ENCODE measurements at places on chromosomes 6 and 20.

DNA sequence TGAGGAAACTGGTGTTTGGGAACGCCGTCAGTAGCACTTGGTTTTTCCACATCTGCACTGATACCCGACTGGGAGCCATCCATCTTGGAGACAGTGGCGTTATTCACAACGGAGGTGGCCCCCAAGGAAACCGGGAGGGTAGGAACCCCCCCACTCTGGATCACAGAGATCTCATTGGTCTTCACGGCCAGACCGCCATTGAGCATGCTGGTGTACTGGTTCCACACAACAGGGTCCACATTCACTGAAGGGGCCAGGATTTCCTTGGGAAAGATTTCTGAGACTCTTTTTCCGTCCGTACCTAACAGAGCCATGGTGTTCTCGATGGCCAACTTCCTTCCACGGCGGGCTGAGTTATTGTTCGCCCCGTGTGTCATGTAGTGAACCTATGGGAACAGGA is 16.1 kb upstream of the ATP9A start:
- no peak for DNase-seq

DNA sequence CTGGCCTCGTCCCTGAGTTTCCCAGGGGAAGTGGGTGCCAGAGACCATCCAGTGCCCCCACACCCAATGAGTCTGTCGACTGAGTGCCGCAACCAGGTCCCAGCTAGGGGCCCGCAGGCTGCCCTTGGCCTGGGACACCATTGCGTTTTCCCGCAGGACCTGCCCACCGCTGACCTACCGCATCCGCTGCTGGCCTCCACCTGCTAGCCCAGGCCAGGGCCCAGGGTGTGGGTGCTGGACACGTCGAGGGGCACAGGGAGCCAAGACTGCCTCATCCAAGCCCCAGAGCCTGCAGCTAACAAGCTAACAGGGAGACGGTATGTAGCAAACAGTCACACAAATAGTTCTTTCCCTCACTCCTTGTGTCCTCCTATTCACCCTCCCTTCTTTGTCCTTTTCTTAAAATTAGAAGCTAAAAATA is 97.7 kb downstream of the TMEM242 start:
- DNase-seq = no peak

DNA sequence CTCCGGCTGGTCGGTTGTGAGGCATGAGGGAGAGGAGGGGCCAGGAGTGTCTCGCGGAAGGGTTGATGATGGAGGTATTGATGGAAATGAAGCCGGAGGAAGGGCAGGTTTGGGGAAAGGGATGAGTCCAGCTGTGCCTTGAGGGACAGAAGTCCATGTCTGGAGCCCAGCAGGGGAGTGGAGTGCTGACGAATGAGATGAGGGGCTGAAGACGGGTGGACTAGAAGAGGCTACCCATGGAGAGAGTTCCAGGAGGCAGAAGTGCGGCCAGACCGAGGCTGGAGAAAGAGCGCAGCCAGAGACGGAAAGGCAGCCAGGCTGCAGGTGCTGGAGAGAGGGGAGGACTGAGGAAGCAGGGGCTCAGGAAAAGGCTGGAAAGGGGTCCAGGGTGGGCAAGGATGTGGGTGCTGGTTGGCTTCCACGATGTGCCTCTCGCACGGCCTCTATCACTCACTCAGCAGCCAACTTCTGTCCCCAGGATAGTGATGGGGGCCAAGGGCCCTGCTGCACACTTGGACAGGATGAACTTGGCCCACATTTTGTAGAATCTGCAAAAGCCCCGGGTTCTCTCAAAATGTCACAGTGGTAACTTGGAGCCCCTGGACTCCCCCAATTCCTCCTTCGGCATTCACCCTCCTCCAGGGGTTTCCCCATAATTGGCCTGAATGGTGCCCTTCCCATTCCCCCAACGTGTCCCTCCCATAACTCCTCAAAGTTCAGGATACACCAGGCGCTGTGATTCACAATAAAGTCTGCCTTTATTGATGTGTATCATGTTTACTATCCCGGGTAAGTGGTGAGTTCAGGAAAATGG is 627 bp upstream of the EIF6 start:
- no peak for DNase-seq

DNA sequence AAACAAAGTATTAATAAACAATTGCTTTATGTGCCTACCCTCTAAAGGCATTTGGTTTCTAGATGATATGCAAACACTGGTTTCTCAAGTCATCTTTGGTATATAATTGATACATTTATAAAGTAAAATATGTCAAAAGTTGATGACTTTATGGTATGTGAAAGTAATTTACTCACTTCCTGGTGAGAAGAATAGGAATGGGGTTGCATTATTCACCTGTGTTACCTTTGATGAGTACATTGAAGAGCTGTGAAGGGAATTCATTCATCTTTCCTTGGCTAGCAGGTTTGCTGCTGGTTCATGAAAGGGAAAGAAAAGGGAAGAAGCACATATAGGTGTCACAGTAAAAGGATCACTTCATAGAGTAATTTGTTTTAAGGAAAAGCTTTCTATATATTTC is 20.4 kb downstream of the RNF217 start:
- DNase-seq = no peak

DNA sequence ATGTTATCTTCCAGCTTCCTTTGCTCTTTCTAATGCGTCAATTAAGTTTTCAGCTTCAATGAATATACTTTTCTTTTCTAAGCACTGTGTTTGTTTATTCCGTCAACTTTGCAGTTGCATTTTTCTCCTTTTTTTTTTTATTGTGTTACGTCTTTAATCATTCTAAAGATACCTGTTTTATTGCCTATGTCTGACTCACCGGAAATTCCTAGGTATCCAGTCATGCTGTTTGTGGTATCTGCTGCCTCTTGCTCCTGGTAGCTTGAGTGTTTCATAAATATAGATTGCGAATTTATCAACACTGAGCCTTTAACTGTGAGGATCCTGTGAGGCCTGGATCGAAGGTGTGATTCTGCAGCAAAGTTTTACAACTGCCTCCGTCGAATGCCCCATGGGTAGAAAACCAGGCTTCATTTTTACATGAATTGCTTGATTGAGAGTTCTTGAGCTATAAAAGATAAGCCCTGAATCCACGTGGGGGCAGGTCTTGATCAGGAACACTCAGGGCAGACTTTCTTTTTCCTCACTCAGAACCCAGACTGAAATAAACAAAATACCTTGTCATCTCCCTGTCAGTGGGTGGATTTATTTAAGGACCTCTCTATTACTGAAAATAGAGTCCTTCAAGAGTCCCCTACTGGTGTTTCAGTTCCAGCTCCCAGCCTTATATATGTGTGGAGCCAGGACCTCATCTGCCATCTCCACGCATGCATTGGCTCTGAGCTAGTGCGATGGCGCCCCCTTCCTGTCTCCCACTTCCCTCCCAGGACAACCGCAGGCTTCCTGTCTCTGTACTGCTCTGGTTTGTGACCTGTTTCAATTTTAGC is 60.1 kb upstream of the LRRC1 start:
- DNase-seq = no peak

- DNase-seq = no peak
Measured at GRCh38 chr6:151576633-151577032, 82.8 kb downstream of the CCDC170 start.

DNA sequence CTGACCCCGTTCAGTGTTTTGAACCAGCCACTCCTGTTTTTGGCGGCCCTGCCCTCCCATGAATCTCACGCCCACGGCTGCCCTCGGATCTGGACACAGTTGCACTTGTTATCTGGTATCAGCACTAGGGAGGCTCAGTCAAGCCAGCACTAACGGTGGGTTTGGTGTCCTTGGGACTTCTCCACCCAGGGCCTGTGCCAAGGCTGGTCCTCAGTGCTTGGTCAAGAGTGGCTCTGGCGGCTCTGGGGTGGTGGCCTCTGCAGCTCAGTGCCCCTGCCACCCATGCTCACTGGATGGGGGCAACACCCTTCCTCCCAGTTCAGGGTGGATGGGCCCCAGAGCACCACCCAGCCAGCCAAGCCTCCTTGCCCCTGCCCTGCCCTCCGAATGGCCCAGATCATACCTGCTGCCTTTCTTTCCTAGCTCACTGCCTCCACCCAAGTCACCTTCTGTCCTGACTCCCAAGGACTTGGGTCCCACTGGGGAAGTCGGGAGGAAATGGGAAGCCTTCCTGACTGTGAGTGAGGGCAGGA is 54.7 kb downstream of the SSR1 start:
- DNase-seq = no peak

GRCh38 chr6:52839124-52840055 is 1.2 kb downstream of the GSTA5 start:
- DNase-seq = peak; percentile 63

DNA sequence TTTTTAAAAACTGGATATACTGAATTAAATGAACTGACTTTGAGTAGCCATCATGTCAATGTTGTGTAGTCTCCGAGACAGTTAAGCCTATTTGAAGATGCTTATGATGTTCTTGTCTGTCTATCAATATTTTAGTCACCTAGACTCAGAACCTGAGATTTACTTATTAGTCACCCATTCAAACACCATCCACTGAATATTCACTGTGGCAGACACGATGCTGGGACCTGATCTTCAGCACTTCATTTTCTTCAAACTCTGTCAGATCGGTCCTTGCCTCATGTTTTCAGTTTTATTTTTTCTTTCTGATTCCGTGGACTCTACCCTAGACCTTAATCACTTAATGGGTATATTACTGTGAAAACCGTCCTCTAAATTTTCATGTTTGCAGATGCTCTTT is 123.7 kb upstream of the MCHR2 start:
- no peak for DNase-seq

DNA sequence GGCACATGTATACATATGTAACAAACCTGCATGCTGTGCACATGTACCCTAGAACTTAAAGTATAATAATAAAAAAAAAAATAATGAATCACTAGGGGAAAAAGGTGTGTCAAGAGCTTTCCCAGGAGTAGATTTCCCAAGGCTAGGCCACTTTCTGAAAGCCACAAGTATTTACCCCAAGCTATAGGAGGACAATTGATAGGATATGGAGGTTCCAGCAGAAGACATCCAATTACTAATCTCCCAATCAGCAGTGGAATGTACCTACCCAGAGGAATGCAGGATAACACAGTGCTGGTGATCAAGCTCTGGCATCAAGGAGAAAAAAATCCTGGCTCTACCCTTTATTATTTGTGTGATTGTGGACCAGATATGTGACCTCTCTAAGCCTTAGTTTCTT is 562.7 kb downstream of the RFPL4B start:
- no peak for DNase-seq

DNA sequence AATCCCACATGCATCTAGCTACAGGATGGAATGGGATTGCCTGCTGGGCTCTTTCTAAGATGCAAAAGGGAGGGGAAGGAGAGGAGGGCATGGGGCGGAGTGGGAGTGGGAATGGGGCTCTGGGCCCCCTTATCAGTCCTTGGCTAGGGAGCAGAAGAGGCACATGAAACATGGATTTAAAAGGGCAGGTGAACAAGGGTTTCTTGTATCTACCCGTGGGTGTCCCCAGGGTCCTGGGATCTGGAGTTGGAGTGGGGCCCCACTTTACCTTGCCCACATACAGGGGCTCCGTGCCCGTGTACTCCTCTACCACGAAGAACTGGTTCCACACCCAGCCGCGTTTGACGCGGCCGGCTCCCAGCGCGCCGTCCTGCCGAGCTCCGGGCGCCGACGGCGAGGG is 57.5 kb downstream of the CDH22 start:
- DNase-seq = no peak

GRCh38 chr6:142645663-142646062 is 299.3 kb downstream of the HIVEP2 start:
- no peak for DNase-seq

GRCh38 chr20:49685161-49685601 is 28.5 kb downstream of the B4GALT5 start:
- DNase-seq = no peak

DNA sequence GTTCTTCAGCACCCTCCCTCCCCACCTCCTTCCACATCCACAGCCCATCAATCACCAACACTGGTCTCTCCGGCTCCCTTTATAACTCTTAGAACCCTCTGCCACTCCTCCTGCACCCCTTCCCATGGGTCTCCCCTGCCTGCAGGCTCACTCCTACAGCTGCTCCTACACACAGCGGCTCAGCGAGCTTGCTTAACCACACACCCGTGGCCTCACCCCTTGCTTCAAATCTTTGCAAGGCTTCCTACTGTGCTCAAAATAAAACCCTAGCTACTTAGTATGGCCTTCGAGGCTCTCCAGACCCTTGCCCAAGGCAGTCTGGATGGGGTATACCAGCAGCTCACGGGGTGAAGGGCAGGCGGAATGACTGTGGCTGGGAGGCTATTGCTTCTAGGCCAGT is 63.7 kb downstream of the JPH2 start:
- DNase-seq = no peak
